ENCODE measurements at places on chromosomes 7 and 10.

DNA sequence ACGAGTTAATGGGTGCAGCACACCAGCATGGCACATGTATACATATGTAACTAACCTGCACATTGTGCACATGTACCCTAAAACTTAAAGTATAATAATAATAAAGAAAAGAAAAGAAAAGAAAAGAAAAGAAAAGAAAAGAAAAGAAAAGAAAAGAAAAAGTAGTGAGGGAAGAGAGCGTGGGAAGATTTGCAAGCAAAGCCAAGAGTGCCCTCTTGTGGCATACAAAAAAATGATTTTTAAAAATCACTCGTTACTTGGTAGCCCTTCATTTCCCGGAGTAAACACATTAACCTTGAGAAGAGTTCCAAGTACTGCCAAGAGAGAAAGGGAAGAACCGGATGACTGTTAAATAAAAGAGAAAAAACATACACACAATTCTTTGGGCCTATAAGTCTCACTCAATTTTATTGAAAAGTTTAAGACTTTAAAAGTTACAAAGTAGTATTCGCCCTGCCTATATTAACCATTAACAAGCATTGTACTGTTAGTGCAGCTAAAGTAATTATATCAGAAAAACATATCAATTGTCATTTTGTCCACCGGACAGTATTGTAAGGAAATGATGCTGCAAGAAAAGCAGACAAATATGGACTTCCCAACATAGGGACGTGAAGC lies 6.2 kb upstream of the CH25H start:
- no peak for DNase-seq

DNA sequence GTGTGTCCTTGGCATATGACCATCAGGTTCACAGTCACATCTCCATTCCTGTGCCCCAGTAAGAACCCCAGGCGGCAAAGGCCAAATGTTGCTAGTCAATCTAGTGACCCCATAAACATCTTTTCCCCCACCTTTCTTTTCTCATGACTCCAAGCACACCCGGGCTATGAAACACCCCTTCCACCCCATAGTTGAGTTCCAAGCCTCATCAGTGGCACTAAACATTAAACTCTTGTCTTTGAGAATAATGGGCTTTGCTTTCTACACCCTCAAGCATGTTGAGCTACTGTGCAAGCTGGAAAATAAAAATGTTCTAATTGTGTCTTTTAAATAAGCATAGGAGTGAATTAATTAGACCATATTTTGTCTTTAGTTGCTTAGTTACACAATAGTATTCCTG lies 9.4 kb downstream of the ARID5B start:
- no peak for DNase-seq

- no peak for DNase-seq
Observed at GRCh38 chr7:21198921-21199320, 229.0 kb upstream of the SP4 start.

- no peak for DNase-seq
Observed at GRCh38 chr7:123792547-123792946, 43.7 kb upstream of the WASL start.

DNA sequence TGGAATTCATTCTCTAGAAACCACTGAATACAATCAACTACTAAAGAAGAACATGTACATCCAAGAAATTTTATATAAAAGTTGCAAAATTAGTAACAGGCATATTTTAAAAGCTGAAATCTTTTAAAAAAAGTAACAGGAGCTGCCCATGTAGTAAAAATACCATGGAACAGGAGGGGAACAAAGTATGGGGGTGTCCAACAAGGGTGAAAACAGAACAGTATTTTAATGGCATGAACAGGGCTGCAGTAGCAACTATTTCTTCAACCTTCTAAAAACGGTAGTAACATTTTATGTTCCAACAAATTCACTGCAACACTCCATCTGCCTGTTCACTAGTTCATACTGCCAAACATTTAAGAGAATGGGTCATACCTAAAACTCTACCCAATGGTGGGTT lies 77.0 kb downstream of the ABLIM1 start:
- no peak for DNase-seq

DNA sequence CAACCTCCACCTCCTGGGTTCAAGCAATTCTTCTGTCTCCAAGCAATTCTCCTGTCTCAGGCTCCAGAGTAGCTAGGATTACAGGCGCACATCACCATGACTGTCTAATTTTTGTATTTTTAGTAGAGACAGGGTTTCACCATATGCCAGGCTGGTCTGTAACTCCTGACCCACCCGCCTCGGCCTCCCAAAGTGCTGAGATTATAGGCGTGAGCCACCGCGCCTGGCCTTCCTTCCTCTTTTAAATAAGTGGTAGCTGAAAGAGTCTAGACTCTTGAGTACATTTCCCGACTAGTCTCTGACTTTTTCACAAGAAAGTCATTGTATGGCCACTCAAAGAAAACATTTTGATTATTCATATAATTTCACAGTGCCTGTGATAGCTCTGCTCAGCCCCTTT lies 636.2 kb upstream of the ANKRD30A start:
- no peak for DNase-seq

DNA sequence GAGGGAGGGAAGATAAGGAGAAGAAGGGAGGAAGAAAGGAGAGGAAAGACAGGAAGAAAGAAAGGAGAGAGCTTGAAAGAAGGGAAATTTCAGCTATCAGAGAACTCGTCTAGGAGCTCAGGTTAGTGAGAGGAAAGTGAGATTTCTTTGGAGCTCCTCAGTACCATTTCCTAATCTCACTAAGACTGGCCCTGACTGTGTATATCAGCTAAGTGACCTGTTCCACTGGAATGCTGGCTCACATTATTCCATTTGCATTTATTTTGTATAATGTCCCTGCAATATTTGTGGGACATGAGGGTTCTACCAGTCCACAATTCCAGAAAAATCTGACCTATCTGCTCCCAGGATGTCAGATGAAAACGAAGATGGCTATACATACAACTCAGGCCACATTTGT lies 114.7 kb upstream of the CELF2 start:
- no peak for DNase-seq

GRCh38 chr10:17669185-17669872 lies 25.4 kb downstream of the STAM start:
- no peak for DNase-seq

GRCh38 chr10:15316145-15316544 lies 54.9 kb downstream of the FAM171A1 start:
- no peak for DNase-seq

GRCh38 chr7:17633067-17633466 lies 307.2 kb downstream of the SNX13 start:
- no peak for DNase-seq

DNA sequence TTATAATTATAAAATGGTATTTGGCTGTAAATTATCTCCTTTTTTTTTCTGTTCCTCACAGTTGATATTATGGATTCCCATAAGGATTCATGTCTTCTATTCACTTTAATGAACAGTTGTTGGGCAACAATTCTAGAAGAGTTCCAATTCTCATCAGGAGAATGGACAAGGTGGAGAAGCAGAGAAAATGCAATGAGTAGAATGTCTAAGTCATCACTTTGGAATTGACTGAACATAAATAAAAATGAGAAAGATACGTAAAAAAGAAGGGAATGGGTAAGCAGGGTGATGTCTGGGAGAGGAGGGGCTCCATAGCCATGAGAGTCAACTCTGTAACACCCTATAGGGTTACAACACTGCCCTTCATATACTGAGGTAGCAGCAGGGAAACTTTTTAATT lies 1.8 kb upstream of the CAV2 start:
- no peak for DNase-seq

- DNase-seq: no peak
Observed at GRCh38 chr10:45420453-45421192, 46.6 kb downstream of the ALOX5 start.

DNA sequence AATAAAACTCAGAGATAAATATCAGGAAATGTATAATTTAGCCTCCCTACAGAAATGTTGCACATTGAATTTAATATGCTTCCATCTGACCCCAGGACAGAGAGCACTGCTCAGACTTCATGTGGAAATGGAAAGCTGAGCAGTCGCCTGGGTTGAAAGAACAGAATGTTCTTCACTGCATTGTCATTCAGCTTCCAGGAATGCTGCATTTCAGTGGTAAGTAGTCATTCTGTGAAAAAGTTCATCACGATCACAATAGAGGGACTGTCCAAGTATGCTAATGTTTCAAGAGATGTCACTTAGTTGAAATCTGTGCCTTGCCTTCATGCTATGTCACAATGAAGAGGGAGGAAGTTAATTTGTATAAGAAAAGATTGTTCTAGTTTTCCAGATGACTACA lies 147.3 kb downstream of the NRCAM start:
- no peak for DNase-seq
